Astrocyte (in vitro differentiated cells and primary cell): ENCODE measurements at places on chromosomes 3 and 15. TPM values are rescaled to one million over a fixed set of nuclear protein-coding genes. Genes with fewer than 3 reads are reported as not detected.
A peak's percentile ranks its signal among the peaks of the same experiment; 100 is the strongest.

GRCh38 chr3:61420136-61420759 lies 141.1 kb upstream of the PTPRG start:
- H3K36me3 ChIP-seq, result no peaks in the 10 kb centered on the region
- H3K27ac ChIP-seq, result no peak overlapping the region
- H3K4me3 ChIP-seq, result no peak overlapping the region
- no peaks in the 10 kb centered on the region for H3K4me1 ChIP-seq

GRCh38 chr3:30952786-30953185 lies 58.3 kb upstream of the GADL1 start:
- no peaks in the 10 kb centered on the region for H3K27me3 ChIP-seq
- no peaks in the 10 kb centered on the region for H3K36me3 ChIP-seq
- H3K27ac ChIP-seq, result no peak overlapping the region

- H3K4me1 ChIP-seq, result no peaks in the 10 kb centered on the region
- no peak overlapping the region for H3K27ac ChIP-seq
- DNase-seq, result no peak
- H3K4me3 ChIP-seq, result peak overlapping the region; percentile 23
- H3K27me3 ChIP-seq, result peaks cover 91% of the 10 kb centered on the region
Observed at GRCh38 chr15:89367485-89368451, 33.1 kb upstream of the POLG start.

GRCh38 chr3:179091113-179091512 lies 19.5 kb upstream of the ZMAT3 start:
- H3K36me3 ChIP-seq, result no peaks in the 10 kb centered on the region
- no peak for DNase-seq
- no peaks in the 10 kb centered on the region for H3K27me3 ChIP-seq

DNA sequence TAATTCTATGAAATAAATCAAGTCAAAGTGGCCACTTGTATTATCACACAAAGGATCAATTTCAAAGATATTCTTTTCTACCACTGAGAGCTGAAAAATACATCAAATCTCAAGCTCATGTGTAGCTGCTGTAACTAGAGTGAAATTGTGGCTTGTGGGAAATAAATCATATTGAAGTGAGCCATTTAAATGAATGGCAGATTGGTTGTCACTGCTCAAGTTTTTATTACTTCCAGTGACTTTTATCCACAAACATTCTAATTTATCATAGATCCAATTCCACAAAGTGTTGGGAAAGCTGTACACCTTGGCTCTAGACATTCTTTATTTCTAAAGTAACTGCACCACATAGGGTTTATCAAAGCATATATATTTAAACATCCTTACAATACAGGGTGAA lies 285.4 kb downstream of the CNTN3 start:
- no peak overlapping the region for H3K27ac ChIP-seq
- H3K4me1 ChIP-seq, result no peaks in the 10 kb centered on the region
- DNase-seq, result no peak
- no peaks in the 10 kb centered on the region for H3K36me3 ChIP-seq
- no peak overlapping the region for H3K4me3 ChIP-seq
- H3K27me3 ChIP-seq, result no peaks in the 10 kb centered on the region

GRCh38 chr3:194884649-194885315 lies 199.1 kb downstream of the FAM43A start:
- no peaks in the 10 kb centered on the region for H3K36me3 ChIP-seq
- H3K4me1 ChIP-seq, result peaks cover 3% of the 10 kb centered on the region
- no peak for DNase-seq
- peaks cover 3% of the 10 kb centered on the region for H3K27me3 ChIP-seq
- no peak overlapping the region for H3K27ac ChIP-seq
- H3K4me3 ChIP-seq, result no peak overlapping the region

DNA sequence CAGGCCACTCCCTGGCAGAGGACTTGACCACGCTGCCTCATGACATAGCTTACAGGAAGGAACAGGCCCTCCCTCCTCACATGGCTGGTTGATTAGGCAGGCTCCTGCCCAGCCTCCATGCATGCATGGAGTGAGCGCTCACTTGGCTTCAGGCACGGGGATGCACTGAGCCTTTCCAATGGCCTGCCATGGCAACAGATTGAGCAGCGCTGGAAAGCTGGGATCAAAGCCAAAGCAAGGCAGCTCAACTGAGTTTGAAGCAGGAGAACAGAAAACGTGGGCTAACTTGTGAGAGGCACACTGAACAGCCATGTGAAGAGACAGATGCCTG lies 5.9 kb upstream of the GRAMD2A start:
- H3K4me3 ChIP-seq, result no peak overlapping the region
- peaks cover 99% of the 10 kb centered on the region for H3K36me3 ChIP-seq
- peak; percentile 80 for DNase-seq
- peaks cover 16% of the 10 kb centered on the region for H3K4me1 ChIP-seq

- H3K27ac ChIP-seq, result peak overlapping the region; percentile 35
- peak; percentile 64 for DNase-seq
- no peaks in the 10 kb centered on the region for H3K36me3 ChIP-seq
- no peaks in the 10 kb centered on the region for H3K27me3 ChIP-seq
Observed at GRCh38 chr15:44468709-44469385, 41.4 kb downstream of the CTDSPL2 start.

GRCh38 chr15:29094711-29095110 lies 174.9 kb downstream of the NSMCE3 start:
- no peak overlapping the region for H3K4me3 ChIP-seq

GRCh38 chr15:94671858-94672532 lies 440.6 kb downstream of the MCTP2 start:
- no peaks in the 10 kb centered on the region for H3K36me3 ChIP-seq
- no peaks in the 10 kb centered on the region for H3K4me1 ChIP-seq
- H3K27me3 ChIP-seq, result no peaks in the 10 kb centered on the region

GRCh38 chr15:76298986-76299385 lies 12.3 kb downstream of the ETFA start:
- H3K4me1 ChIP-seq, result no peaks in the 10 kb centered on the region
- H3K36me3 ChIP-seq, result no peaks in the 10 kb centered on the region
- no peak overlapping the region for H3K27ac ChIP-seq
- no peak for DNase-seq
- H3K27me3 ChIP-seq, result no peaks in the 10 kb centered on the region

DNA sequence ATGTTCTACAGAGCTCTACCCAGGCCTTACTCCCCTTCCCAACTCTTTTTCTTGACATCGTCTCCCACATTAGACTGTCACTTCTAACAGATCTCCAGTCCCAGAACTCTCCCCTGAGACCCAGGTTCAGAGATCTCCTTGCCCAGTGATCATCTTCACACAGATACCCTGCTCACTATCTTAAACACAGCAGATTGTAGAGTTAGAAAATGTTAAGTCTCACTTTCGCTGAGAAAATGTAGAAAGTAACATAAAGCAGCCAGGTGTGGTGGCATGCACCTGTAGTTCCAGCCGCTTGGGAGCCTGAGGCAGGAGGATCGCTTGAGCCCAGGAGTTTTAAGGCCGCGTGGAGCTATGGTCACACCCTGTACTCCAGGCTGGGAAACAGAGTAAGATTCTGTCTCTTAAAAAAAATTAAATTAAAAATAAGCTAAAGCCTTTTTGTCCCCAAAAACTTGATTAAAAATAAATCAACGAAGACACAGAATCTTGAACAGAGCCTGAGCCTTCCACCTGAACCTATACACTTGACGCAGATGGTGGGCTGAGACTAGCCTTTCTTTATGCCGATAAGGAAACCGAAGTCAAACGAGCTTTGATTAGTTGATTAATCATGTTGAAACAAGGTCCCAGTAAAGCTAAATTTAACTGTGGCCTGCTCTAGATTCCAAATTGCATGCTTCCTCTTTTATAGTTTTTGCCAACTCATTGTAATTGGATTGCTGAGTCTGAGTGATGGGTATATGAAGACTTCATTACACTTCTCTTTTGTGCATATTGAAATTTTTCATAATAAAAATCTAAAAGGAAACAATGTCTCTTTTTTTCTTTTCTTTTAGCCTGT lies 31.3 kb upstream of the BLM start:
- H3K4me1 ChIP-seq, result peaks cover 9% of the 10 kb centered on the region
- H3K27ac ChIP-seq, result no peak overlapping the region
- no peak overlapping the region for H3K4me3 ChIP-seq
- no peaks in the 10 kb centered on the region for H3K27me3 ChIP-seq
- no peak for DNase-seq

LSAMP gene
- total RNA-seq, result 16.0 and 16.4 TPM in 2 replicates

ATP2B2 gene
- 0.05 TPM in 1 of 2 replicates, not detected in the other for total RNA-seq

TLNRD1 gene
- 24.2 and 24.3 TPM in 2 replicates for total RNA-seq

HIGD2B gene
- total RNA-seq, result not detected in 2 replicates

GRK7 gene
- total RNA-seq, result not detected in 2 replicates

NEK10 gene
- total RNA-seq, result 3.2 and 3.4 TPM in 2 replicates

IL17RE gene
- total RNA-seq, result 3.7 and 4.6 TPM in 2 replicates
